Fibroblast of skin of scalp (primary cell): ENCODE measurements at places on chromosomes 7 and 10.
A peak's percentile ranks its signal among the peaks of the same experiment; 100 is the strongest.

DNA sequence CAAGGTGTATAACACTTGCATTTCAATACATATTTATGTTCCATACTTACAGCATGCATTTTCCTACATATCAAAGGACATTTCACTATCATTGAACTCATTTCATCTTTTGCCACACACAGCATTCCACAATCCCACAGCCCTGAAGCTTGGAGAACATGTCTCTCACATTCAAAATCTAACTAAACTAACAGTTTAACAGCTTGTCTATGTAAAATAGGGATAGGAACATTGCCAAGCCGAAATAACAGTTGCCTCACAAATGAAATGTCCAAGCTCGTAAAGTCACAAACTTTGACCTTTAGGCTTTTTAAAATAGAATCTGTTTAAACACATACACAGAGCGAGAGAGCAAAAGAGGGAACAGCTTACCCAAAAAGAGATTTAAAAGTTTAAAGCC, 65.3 kb downstream of the HGF start:
- DNase-seq: no peak

DNA sequence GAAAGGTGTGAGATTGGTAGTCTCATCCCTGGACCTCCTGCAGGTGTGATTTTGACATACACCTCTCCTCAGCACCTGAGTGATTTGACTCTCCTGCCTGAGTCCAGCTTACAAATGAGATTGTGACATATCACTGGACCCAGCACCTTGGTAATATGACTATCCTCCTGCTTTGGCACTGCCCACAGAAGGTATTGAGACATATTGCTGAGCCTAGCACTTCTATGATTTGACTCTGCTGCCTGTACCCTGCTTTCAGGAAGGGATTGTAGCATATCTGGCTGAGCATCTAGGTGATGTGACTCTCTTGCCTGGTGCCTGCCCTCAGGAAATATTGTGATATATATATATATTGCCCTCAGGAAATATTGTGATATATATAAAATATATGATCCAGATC, 43.5 kb upstream of the ZNF680 start:
- no peak for DNase-seq

DNA sequence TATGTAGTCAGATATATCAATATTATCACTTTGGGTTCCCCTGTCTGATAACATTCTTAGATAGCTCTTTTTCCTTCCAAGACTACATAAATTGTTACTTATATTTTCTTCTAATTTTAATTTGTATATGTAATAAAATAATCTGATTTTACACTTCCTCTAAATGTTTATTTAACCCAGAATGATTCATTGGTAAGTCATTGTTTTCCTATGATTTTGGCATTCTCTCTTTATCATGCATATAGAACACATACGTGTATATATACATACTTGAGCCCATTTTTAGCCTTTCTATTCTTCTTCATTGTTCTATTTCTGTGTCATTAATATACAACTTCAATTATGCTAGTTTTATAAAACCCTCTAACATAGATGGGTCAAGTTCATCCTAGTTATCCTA, 16.6 kb downstream of the SFTPD start:
- no peak for DNase-seq

DNA sequence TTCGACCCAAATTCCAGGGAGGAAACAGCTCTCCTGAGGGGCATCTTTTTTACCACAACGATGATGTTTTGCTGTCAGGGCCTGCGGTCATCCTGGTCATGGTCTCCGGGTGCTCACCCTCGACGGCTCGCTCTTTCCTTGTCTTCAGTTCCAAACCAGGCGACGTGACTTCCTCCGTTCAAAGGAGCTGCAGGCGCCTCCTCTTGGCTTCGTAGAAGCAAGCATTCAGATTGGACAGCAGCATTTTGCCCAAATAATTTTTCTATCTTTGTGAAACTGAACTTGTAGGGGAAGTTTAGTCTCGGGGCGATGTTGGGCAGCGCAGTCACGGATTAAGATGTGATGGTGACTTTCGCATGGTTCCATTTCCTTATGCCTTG, 208.9 kb downstream of the DNAJB6 start:
- DNase-seq: no peak

DNA sequence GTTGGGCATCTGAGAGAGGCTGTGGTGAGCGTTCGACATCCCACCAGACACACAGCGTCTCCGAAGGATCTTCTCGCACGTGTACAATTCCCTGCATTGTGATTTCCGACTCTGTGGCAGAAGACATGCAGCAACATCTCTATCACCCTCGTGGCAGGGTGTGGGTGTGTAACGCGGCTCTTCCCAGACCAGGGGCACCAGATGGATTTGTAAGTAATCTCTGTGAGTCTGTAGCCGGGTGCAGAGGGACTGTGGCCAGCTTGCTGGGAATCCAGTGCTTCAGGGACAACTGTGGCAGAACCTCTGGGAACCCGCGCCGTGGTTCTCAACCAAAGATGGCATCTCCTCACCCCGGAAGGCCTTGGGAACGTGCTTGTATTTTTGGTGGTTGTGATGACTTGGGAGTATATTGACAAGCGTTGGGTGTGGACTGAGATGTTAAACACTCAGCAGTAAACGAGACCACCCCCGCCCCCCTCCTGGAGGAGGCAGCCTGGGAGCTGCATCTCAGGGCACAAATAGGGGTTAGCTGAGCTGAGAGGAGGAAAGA, 21.2 kb downstream of the FOXL3 start:
- no peak for DNase-seq

- DNase-seq: no peak
These were observed 45.5 kb downstream of the TNPO3 start for GRCh38 chr7:129009437-129009836.

DNA sequence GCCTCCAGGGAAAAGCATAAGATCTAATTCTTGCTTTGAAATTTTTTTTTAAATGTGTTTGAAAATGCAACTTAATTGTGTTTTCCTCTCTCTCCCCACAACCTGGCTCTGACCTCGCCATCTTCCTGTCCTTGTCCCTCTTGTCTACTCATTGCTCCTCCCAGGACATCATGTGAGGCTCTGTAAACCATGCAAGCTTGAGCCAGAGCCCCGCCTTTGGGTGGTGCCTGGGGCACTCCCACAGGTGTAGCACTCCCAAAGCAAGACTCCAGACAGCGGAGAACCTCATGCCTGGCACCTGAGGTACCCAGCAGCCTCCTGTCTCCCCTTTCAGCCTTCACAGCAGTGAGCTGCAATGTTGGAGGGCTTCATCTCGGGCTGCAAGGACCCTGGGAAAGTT, 9.8 kb upstream of the CDHR1 start:
- no peak for DNase-seq

GRCh38 chr7:6553448-6554044, 2.3 kb upstream of the GRID2IP start:
- no peak for DNase-seq

GRCh38 chr7:53518319-53518718, 482.9 kb downstream of the POM121L12 start:
- DNase-seq: no peak

DNA sequence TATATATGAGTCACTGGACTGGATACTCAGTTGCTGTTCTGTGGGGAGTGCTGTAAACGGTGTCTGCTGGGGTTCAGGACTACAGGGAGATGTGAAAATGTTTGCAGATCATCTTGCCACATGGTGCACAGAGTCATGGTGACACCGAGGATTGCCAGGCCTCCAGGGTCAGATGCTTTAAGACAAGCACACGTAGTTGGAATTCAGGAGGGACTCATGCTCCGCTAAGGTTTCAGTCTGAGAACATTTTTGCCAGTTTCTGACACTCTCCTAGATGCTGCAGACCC, 211.3 kb downstream of the CXCL12 start:
- peak; percentile 50 for DNase-seq

GRCh38 chr10:114810926-114811325, 10.7 kb upstream of the FHIP2A start:
- no peak for DNase-seq

GRCh38 chr10:122363311-122363710, 11.2 kb upstream of the PLEKHA1 start:
- no peak for DNase-seq

DNA sequence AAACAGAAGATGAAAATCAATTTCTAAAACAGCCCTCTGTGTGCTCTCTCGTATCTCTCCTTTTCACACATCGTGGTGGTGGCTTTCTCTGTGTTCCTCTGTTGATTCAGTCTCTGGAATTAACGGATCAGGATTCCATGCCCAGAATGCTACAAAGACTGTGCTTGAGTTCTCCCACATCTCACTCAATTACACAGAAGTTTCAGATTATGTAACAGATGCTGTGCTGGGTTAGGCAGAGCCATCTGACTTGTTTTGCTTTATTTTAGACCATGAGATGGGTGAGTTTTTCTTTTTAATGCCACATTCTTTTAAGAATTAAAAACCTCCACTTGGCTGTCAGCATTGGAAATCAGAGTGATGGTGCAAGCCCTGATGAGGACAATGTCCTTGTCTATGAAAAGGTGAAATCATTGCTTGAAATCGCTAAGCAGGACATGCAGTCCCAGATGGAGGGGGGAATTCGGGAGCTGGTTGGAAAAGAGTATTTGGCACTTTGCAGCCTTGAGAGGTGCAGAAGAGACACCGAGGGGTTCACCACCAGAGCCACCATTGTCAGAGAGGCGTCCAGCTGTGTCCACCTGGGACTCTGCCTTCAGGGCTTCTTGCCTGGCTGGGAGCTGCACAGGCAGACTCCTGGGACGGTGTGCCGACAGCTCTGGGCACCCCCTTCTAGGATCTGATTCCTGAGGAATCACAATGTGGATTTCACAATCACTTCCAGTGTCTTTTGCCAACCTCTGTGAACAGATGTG, 80.4 kb downstream of the EGFR start:
- DNase-seq: peak; percentile 24

- DNase-seq: no peak
These were observed 291.6 kb upstream of the PODXL start for GRCh38 chr7:131848033-131848432.

DNA sequence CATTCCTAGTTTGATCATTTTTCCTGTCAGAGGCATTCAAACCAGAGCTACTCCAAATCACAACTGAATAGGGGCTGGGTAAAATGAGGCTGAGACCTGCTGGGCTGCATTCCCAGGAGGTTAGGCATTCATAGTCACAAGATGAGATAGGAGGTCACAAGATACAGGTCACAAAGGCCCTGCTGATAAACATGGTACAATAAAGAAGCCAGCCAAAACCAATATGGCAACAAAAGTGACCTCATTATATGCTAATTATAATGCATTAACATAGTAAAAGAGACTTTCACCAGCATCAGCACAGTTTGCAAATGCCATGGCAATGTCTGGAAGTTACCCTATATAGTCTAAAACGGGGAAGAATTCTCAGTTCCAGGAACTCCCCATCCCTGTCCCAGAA, 37.3 kb downstream of the TWIST1 start:
- no peak for DNase-seq

DNA sequence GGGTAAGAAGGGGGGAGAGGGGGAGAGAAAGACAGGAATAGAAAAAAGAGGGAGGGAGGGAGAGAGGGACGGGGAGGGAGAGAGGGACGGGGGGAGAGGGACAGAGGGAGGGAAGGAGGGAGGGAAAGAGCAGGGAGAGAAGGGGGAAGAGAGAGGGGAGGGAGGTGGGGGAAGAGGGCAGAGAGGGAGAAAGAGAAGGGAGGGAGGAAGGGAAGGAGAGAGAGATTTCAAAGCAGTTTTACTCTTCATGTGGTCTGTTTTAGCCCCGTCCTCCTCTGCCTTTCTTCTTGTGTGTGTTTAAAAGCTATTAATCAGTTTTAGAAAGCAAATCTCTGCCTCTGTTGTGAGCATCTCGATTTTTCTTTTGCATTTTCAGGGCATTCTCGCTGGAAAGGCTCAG, 237.0 kb downstream of the WDR37 start:
- no peak for DNase-seq

- DNase-seq: no peak
These were observed 190.0 kb downstream of the CALN1 start for GRCh38 chr7:72222136-72222535.

GRCh38 chr7:68707159-68707558, 891.1 kb upstream of the AUTS2 start:
- DNase-seq: peak; percentile 13

- DNase-seq: no peak
These were observed 127.8 kb downstream of the MGMT start for GRCh38 chr10:129594811-129595210.

DNA sequence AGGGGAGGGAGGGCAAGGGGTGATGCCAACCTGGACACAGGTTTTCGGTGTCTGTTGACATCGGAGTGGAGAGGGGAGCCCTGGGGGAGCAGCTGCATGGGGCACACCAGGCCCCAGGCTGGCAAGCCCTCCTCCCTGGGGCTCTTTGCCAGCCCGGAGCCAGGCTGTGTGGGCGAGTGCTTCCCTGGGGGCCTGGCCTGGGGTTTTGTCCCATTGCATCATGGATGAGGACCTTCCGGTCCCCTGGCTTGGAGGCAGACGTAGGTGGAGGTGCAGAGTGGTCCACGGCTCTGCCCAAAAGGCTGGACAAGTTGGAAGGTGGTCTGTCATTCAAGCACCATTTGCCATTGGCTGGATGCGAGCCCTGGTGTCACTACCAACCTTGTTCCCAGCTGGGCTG, 34.8 kb downstream of the ZMIZ1 start:
- no peak for DNase-seq

DNA sequence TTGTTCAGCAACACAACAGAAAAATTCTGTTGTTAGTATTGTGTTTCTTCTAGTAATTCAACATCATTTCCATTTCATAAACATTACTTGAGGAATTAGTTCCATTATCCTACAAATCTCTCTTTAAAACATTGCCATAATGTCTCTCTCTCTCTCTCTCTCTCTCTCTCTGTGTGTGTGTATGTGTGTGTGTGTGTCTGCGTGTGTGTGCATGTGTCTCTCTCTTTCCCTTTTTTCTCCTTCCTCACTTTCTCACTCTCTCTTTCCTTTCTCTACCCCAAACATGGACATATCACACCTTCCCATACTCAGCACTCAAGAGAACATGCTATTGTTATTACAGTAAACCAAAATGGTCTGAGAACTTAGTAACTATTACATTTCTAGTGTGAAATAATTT, 16.6 kb downstream of the LRRTM3 start:
- no peak for DNase-seq

- no peak for DNase-seq
These were observed 2.0 kb downstream of the CYP26C1 start for GRCh38 chr10:93062514-93063143.

- DNase-seq: peak; percentile 19
These were observed 320.9 kb downstream of the PCLO start for GRCh38 chr7:82841828-82842227.

- DNase-seq: peak; percentile 20
These were observed 183.2 kb downstream of the AUTS2 start for GRCh38 chr7:69781412-69781846.

- no peak for DNase-seq
These were observed 620 bp downstream of the ZNF117 start for GRCh38 chr7:64990216-64990615.

GRCh38 chr10:108721874-108722273, 1201.4 kb downstream of the XPNPEP1 start:
- DNase-seq: no peak

DNA sequence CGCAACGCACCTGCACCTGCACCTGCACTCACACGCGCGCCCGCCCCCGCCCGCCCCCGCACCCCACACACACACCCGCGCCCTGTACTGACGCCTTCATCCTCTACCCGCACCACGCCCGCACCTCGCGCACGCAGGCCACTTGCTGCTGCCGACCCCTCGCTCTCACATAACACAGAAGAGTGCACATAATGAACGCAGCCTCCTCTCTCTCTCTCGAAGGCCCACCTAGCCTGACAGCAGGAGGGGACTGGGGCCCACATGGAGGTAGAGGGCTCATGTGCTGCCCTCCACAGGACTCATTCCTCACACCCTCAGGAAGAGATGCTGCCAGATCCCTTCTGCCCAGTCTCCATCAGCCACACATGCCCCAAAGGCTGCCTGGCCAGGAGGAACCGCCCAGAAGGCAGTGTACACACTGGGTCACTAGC, 432 bp upstream of the CAMK2B start:
- DNase-seq: no peak
